ENCODE measurements at places on chromosomes 2 and 18.

- DNase-seq: no peak
Measured at GRCh38 chr2:204183608-204184007, 247.0 kb downstream of the ICOS start.

DNA sequence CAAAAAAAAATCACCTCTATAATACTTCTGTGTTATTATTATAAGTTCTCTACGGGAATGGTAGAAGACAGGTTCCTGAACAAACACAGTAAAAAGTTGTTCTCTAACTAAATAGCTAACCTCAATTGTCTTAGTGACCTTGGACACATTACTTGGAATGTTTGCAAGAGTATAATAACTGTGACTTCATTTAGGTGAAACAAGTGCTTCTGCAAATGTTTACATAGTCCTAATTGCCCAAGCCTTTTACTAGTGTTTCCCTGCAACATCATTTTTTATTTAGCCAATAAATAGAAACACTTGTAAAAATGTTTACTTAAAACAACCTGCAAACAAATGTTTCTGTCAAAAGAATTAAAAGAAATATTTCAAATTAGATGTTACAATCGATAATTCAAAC is 9.9 kb downstream of the PLEKHM3 start:
- DNase-seq: no peak

DNA sequence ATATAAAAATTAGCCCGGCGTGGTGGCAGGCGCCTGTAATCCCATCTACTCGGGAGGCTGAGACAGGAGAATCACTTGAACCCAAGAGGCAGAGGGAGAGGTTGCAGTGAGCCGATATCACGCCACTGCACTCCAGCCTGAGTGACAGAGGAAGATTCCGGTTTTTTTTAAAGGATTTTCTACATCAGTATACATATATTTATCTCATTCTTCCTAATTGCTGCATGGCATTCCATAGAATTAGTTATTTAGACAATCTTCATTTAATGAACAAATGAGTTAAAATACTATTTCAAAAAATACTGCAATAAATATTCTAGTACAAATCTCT is 2.0 kb downstream of the GTF3C2 start:
- no peak for DNase-seq

DNA sequence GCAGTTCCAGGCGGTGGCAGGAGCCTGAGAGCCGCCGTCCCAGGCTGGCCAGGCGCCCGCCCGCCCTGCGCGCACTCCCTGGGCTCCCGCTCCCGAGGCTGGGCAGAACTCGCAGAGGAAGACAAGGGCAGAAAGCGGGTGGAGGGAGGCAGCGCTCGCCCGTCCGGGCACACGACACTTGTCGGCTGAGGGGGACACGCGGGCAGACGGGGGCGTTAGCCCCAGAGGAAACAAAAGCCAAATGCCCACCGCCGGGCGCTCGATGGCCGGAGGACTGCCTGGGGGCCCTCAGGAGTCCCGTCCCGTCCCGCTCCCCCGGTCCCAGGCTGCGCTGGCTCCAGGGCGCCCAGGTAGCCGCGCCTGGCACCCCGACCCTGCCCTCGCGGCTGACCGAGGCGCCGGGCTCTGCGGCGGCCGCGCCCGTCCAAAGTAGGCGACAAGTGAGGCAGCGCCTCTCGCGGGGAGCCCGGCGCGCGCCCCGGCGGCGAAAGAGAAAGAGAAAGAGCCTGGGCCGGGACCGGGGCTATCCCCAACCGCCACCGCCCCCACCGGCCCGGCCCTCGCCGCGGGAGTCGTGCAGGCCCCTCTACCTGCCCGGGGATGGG is 491 bp downstream of the L3MBTL4 start:
- no peak for DNase-seq

GRCh38 chr2:233800208-233800607 is 22.1 kb downstream of the MROH2A start:
- DNase-seq: no peak

- no peak for DNase-seq
Measured at GRCh38 chr18:49486606-49486952, 455 bp downstream of the C18orf32 start.

GRCh38 chr2:207895274-207895860 is 125.7 kb upstream of the FZD5 start:
- DNase-seq: no peak

DNA sequence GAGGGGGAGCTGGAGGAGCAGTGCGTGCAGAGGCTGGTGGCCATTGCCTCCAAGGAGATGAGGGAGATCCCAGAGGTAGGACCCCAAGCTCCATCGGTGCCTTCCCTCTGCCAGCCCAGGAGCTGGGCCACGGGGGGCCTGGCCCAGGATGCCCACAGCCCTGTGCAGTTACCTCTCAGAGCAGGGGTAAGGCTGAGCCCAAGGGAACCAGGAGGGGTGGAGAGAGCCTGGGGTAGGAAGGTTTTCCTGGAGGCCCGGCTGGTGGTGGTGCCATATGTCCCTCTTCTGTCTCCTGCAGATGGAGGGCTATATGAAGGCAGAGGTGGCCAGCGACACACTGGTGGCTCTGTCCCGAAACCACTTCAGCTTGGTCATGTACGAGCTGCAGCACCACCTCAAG is 11.4 kb downstream of the MROH2A start:
- no peak for DNase-seq

Measured in stimulated activated CD8-positive, alpha-beta memory T cell treated with anti-CD3 and anti-CD28 coated beads, Interleukin-15, amount 100 ng/mL, for 4 hours (primary cell).